NCI-H524 treated with DMSO at 0.1 percent for 48 hours (cell line): ENCODE measurements at places on chromosomes 3 and 15.
A peak's percentile ranks its signal among the peaks of the same experiment; 100 is the strongest.

DNA sequence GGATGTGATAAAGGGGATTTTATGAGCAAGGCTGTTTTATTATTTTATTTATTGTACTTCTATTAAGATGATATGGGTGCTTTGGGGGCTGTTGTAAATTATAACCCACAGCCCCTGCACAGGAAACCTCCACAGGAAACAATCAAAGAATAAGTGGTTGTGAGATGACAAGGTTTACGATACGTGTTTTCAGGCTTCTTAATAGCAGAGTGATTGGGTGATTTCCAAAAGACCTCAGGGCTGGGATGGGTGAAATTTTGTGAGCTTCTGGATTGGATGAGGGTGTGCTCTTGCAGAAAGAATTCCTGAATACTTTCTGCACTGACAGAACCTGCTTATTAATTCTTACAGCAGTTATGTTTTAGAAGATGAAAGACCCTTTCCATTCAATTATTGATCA lies 21.4 kb downstream of the CHL1 start:
- DNase-seq: no peak

DNA sequence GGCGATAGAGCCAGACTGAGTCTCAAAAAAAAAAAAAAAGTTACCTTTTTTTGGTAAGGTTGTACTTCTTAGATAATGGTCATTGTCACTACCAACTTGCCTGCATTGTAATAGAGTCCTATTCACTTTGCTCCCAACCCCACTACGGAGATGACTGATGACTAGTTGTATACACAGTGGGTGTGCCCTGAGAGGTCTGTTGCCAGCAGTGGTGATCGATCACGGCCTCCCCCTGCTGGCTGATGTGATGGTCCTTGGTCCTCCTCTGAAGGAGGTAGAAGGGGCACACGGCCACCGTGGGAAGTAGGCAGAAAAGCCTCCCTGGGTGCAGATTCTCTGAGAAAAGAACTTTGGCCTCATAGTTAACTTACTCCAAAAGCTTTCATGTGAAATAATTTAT lies 10.7 kb downstream of the GCNT3 start:
- no peak for DNase-seq

DNA sequence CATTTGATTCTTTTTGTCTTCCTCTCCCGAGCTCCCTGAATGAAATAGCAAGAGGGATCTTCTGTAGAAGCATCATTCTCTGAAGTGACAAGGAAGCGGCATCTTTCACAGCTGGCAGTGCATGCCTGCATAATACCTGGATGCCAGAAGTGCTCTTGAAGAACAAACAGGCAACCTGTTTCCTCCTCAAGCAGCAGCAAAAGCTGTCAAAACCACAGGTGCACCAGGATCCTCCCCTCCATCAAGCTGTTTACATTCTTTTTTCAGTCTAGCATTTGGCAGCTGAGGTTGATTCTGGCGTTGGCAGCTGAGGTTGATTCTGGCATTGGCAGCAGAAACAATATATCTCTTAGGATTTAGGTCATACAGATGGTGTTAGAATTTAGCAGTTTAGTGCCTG lies 979.0 kb downstream of the TUSC7 start:
- DNase-seq: peak; percentile 68

DNA sequence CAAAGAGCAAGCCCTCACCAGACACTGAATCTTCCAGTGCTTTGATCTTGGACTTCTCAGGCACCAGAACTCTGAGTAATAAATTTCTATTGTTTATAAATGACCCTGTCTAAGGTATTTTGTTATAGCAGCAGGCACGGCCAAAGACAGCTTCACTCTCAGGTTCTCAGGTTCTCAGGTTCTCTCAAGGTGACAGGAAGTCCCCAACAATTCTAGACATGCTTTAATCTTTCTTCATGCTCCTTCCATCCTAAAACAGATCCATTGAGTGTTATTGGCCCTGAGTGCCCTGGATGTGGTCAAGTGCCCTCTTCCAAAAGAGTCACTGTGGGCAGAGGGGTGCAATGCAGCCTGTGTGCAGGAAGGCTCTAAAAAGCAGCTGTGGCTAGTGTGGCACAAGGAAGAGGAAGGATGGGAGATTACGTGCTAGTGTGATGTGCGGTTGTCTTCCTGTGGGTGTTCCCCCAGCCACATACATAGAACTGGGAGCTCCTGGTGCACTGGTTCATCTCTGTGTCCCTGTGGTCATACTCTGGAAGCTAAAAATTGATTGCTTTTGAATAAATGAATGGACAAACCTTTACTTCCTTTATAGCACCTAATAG lies 11.0 kb upstream of the RAB7A start:
- no peak for DNase-seq

- DNase-seq: no peak
Measured at GRCh38 chr3:173556546-173556945, 159.0 kb downstream of the NLGN1 start.

DNA sequence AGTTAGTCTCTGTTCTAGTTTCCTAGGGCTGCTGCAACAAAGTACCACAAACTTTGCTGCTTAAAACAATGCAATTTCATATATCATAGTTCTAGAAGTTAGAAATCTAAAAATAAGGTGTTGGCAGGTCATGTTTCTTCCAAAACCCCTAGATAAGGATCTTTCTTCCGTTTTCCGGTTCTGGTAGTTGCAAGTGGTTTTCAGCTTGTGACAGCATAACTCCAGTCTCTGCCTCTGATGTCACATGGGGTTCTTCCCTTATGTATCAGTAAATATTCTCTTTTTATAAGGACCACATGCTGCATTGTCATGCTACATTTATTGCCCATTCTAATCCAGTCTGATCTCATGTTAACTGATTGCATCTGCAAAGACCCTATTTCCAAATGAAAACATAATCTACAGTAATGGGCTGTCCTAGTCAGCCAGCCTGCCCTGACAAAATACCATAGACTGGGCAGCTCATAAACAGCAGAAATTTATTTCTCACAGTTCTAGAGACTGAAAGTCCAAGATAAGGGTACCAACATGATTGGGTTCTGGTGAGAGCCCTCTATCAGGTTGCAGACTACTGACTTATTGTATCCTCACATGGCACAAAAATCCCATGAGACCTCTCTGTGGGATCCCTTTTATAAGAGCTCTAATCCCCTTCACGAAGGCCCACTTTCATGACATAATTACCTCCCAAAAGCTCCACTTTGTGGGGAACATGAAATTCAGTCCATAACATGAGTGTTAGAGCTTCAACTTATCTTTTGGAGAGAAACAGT lies 642.0 kb upstream of the NAALADL2 start:
- DNase-seq: peak; percentile 58

- DNase-seq: no peak
Measured at GRCh38 chr3:135214400-135214799, 419.3 kb downstream of the EPHB1 start.

GRCh38 chr15:41367418-41367817 lies 34.7 kb downstream of the NUSAP1 start:
- DNase-seq: no peak

GRCh38 chr15:92324101-92324963 lies 69.3 kb upstream of the ST8SIA2 start:
- no peak for DNase-seq

DNA sequence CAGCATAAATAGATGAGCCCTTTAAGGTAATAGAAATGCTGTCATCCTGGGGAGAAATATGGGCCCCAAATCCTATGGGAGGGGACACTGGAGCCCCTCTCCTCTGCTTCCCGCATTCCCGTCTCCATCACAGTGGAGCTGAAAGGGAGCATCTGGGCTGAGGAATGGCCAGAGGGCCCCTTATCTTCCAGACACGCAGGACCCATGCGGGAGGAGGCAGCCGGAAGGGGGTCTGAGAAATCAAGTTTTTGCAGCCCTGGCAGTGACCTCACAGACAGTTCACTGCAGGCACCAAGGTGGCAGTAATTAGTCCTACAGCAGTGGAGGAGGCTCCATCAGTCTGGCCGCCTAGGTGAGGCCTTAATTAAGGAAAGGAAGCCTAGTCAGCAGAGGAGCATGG lies 80.2 kb downstream of the RAB11A start:
- DNase-seq: no peak

DNA sequence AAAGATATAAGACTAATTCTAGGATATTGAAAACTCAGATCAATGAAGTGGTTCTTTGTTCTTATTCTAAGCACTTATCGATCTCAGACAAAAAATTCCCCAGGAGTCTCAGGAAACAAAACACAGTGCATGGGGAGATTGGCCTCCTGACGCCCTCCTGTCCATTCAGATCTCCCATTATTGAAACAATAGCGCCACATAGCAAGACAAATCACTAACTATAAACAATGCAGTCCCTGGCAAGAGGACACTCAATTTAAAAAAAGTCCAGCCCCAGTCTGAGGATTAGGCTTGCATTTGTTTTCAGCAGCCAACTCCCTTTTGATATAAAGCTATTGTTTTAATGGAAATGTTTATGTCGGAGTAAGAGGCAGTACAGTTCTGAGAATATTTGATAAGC lies 528.2 kb downstream of the GABRG3 start:
- no peak for DNase-seq

- DNase-seq: no peak
Measured at GRCh38 chr3:7428206-7428718, 567.3 kb downstream of the GRM7 start.

- no peak for DNase-seq
Measured at GRCh38 chr15:24899795-24900194, 55.0 kb upstream of the SNRPN start.

DNA sequence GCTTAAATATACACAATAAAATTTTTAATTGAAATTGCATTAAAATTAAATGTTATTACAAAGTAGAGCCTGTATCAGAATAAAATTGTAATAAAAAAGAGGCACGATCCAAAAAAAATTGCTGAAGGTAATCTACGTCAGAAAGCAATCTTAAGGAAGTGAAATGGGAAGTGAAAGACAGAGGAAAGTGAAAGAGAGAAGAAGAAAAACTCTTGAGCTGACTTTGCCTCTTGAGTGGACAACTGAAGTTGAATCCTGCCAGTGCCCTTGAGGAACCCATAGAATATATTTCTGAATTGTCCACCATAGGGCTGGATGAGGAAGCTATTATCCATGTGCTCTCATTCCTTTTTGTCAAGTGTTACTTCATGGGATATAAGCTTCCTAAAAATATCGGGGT lies 285.1 kb upstream of the STAC start:
- DNase-seq: no peak
